ENCODE measurements at places on chromosomes 4 and X.
A peak's percentile ranks its signal among the peaks of the same experiment; 100 is the strongest.

GRCh38 chrX:20471483-20471882, 204.8 kb upstream of the RPS6KA3 start:
- no peak overlapping the region for H3K4me3 ChIP-seq
- no peak overlapping the region for H3K27ac ChIP-seq
- DNase-seq = no peak

GRCh38 chr4:22514001-22514400, 1.9 kb downstream of the ADGRA3 start:
- DNase-seq = no peak
- H3K27ac ChIP-seq = no peak overlapping the region
- peaks cover 2% of the 10 kb centered on the region for H3K36me3 ChIP-seq
- peaks cover 27% of the 10 kb centered on the region for H3K27me3 ChIP-seq

DNA sequence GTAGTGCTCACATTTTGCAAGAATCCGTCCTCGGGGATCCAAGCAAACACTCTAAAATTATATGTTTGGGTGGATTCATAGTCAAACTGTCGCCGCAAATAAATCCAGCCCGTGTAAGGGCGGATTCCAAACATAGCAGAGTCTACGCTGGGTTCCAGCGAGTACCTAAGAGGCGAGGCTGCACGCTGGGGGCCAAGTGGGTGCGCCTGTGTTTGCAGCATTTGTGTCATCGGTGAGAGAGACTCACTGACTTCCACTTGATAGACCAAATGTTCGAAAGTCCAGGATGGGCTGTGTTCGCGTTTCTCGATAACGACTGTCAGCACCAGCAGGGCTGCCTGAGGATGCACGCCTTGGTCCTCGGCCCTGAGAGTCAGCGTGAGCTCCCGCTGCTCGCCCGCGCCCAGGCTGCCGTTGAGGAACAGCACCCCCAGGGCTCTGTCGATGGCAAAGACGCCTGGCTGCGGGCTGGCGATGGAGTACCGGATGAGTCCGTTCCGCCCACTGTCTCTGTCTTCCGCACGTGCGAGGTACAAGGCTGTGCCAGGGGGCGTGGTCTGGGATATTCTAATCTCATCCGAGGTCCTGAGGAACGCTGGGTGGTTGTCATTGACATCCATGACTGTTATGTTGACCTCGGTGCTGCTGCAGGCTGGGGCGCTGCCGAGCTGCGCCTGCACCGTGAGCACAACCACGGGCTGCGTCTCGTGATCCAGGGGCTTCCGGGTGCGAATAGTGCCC, 158.7 kb downstream of the DCHS2 start:
- no peaks in the 10 kb centered on the region for H3K36me3 ChIP-seq
- H3K4me3 ChIP-seq = peak overlapping the region; percentile 81
- H3K27ac ChIP-seq = no peak overlapping the region
- peaks cover 8% of the 10 kb centered on the region for H3K4me1 ChIP-seq

- H3K4me3 ChIP-seq = no peak overlapping the region
- no peak for DNase-seq
- no peaks in the 10 kb centered on the region for H3K27me3 ChIP-seq
Observed at GRCh38 chrX:19964017-19964710, 26.7 kb downstream of the BCLAF3 start.
